Colonic mucosa (tissue), 4 donors: ENCODE measurements at places on chromosomes 3 and 15.

- DNase-seq, result no peak
Measured at GRCh38 chr3:36866368-36866767, 78.5 kb downstream of the TRANK1 start.

DNA sequence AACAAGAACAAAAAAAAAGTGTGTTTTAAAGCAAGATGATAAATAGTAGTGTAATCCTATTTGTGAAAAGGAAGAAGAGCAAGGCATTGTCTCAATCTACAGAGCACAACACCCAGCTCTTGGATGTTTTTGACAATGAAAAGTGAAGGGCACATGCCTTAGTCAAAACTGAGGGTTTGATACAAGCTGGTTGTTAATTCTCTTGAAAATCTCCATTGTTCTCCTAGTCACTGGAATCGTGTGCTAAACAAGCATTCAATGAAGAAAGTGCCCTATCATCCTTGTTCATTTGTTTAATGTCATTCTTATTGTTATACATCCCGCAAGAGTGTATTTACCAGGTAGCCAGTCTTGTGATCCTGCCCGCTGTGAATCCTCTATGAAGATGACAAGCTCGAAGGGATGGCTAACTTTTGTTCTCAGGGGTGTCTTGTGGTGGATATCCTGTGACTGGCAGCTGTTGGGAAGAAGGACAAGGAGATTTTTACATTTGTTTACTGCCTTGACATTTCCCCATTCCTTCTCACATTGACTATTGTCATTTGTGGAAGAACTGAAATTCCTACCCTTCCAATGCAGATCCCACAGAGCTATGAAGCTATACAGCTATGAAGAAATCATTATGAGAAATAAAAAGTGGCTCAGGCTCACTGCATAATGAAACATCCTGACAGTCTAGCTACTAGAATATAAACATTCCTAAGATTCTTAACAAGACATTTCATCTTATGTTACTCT, 175.9 kb downstream of the VGLL3 start:
- DNase-seq, result no peak

GRCh38 chr3:72130565-72130964, 345.6 kb upstream of the PROK2 start:
- no peak for DNase-seq

GRCh38 chr3:126300761-126301481, 56.3 kb downstream of the KLF15 start:
- no peak for DNase-seq

GRCh38 chr15:77057072-77057471, 13.8 kb downstream of the TSPAN3 start:
- no peak for DNase-seq
